ENCODE measurements at places on chromosomes 6 and 20.

DNA sequence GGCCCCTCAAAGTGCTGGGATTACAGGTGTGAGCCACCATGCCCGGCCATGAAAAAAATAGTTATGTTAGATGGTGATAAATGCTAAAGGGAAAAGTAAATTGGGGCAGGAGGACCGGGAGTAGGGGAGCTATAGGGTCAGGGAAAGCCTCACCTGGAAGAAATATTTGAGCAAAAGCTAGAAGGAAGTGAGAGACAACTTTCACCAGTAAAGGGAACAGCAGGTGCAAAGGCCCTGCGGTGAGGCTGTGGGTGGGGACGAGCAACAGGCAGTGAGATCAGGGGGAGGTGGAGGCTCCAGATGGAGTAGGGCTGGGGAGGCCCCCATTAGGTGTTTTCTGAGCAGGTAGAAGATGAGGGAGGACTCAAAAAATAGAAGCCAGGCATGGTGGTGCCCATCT is 16.0 kb downstream of the BCAS4 start:
- DNase-seq, result no peak

DNA sequence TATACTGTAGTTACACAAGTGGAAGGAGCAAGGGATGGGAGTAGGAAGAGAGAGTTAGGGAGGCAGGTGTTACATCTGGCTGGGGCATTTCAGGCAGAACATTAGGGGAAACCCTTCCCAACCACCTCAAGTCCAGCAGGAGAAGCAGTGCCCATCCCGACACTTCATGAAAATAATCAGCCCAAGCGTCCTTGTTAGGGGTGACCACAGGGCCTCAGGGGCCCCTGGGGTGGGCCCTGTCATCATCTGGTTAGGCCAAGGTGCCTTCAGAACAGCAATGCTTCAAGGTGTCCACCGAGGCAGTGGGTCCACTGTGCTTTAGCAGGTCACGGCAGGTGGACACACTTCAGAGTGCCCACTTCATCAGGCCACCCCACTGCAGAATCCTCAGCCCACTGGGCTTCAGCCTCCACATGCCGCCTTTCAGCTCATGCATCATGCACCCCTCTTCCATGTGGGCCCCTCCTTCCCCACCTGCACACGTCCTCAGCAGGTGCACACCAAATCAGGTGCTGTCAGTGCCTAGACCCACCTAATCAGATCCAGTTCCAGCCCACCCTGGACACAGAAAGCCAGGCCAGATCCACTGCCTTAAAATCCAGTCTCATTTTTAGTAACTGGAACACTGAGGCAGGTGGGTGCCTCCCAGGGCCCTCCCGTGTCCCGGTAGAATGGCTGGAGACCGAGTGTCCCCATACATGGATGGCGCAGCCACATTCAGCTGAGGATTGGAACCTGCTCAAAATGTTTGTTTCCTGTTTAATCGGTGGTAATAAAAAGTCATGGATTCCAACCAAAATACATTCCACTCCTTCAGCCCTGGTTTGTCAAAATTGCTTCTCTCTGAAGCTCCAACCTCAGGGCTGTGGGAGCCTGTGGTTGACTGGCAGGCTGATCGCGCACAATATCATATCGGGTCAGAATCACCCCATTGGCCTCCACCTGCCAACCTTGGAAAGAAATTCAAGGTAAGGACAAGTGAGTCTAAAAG is 99.5 kb downstream of the ANKRD60 start:
- DNase-seq, result no peak

DNA sequence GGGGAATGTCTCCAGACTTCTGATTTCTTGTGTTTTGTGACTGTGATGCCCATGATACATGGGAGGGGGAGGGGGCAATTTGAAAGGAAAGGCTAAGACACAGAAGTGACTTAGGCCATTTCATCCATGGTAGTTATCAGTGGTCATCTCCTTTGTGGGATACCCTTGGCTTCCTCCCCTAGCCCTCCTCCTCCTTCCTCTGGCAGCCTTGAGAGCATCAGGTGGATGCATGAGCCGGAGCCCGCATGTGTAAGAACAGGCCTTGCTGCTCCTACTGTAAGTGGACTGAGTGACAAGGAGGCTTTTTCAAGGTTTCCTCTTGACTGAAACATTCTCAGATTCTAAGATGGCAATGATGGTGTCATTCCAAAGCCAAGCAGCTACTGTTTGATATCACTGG is 874 bp downstream of the CD83 start:
- no peak for DNase-seq

DNA sequence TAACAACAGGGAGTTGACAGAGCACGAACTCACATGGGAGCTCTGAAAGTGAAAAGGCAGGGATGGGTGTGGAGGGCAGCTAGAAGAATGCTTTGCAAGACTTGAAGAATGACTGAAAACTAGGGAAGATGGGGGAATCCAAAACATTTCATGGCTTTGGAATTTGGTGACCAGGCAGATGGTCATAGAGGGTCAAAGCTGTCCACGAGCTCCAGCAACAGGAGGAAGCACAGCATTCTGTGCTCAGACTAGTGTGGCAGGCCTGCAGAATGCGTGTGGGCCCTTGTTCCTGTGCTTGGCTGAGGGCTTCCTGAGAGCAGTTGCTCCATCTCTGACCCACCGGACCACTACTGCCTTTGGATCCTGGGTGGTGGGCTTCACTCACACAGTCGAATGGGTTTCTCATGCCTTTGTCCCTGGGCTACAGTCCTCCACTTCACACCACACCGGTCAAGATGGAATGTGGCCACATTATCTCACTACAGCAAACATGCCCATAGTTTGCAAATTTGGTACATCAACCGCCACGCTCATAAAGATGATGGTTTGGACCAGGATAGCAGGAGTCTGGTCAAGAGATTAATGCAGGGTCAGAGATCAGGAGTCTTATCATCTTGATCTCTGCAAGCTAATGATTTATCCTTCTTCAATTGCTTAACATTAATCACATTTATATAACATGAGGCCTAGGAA is 100.7 kb downstream of the SGK1 start:
- DNase-seq, result no peak

GRCh38 chr6:137871291-137871690 is 4.2 kb downstream of the TNFAIP3 start:
- DNase-seq, result no peak
